ENCODE measurements at places on chromosomes 11 and 22.
A peak's percentile ranks its signal among the peaks of the same experiment; 100 is the strongest.

- ATAC-seq: peak; percentile 52
Observed at GRCh38 chr11:13206086-13206640, 71.4 kb upstream of the BMAL1 start.

GRCh38 chr22:46084943-46085827 lies 65.1 kb upstream of the PPARA start:
- no peak for ATAC-seq

GRCh38 chr22:37254867-37255233 lies 10.8 kb upstream of the RAC2 start:
- peak; percentile 89 for ATAC-seq

DNA sequence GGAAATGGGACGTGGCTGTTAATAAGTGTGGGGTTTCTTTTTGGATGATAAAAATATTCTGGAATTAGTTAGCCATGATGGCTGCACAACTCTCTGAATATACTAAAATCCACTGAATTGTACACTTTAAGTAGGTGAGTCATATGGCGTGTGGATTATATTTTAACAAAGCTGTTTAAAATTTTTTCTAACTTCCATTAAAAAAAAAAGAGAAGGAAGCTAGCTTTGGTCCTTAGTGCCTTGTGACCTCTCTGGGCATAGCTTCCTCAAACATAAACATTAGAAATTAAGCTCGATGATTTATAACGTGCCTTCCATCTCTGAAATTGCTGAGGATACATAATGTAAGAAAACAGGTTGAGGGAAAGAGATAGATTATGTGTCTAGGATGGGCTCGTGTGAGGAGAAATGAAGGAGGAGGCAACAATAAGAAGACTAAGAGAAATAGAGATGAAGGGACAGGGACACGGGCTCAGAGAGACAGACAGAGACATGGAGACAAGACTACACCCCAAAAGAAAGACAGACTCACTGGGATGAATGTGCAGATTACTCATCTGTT lies 20.0 kb downstream of the IRAG1 start:
- no peak for ATAC-seq

DNA sequence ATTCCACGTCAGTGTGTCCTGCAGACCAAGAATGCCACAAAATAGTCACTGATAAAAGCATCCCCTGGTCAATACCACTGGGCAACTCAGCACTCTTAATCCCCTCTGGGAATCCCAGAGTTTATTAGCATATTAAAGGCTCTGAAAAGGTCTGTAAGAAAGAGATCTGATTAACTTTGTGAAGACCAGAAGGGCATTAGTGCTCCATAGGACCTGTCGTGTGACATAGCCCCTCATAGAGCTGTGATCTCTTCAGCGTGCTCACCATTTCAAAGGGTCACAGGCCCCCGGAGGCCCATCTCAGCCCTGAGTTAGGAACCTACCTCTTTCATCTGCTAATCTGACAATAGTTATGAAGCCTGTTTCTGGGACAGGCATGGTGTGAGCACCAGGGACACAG lies 299.2 kb downstream of the MN1 start:
- no peak for ATAC-seq

- ATAC-seq: no peak
Observed at GRCh38 chr11:120316880-120317688, 8.0 kb upstream of the TLCD5 start.
